ENCODE measurements at places on chromosomes 3 and 15. TPM values are rescaled to one million over a fixed set of nuclear protein-coding genes. Genes with fewer than 3 reads are reported as not detected.

DNA sequence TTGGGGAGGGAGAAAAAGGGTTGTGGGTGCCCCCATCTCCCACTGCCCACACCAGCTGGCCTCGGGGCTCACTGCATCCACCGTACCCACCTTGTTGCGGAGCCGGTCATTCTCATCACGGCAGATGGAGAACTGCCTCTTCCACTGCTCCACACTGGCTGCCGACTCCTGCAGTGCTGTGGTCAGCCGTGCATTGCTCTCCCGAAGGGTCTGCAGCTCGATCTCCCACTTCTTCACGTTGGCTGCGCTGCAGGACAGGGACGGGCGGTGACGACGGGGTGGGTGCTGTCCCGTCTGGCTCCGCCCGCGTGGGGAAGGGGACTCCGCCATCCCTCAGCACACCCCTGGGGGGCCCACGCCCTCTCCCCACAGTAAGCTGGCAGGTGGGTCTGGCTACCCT is 45.1 kb downstream of the WHAMM start:
- DNase-seq = no peak

DNA sequence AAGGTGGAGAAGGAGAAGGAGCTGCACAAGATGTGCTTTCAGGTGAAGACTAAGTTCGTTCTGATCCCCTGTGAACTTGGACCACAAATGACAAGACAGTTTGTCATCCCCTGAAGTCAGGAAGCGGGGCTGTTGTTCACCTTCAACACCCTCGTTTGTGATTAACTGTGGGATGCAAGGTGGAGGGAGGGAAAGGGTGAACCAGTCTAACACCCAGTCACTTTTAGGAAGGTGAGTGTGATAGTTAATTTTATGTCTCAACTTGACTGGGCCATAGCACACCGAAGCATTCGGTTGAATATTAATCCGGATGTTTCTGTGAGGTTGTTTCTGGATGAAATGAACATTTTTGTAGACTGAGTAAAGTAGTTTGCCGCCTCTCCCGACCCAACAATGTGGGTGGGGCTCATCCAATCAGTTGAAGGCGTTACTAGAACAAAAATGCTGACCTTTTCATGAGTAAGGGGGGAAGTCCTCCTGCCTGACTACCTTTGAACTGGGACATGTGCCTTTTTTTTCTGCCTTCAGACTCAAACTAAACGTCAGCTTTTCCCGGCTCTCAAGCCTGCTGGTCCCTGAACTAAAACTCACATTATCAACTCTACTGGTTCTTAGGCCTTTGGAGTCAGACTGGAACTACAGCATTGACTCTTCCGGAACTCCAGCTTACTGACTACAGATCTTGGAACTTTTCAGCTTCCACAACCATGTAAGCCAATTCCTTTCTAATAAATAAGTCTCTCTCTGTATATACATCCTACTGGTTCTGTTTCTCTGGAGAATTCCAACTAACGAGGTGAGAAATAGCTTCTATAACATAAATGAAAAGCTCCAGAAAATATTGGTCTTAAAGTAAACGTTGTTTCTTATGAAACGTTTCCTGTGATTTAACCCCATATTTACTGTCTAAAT is 264.0 kb upstream of the SLITRK3 start:
- no peak for DNase-seq

DNA sequence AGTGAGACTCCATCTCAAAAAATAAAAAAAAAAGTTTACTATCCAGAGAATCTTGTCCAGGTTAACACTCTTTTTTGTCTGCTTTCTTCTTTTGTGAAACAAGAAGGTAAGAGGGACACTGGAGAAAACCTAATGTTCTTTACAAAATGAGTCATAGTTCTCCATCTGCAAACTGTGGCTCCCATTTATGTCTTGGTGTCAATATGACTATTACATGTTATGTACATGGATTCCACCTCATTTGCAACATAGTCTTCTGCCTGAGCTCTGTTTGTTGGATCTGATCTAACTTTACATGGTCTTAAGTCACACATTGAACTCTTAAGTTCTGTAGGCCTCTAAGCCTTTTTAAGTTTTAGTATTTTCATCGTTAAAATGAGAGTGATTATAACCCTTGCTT is 421.2 kb upstream of the TPRG1 start:
- DNase-seq = no peak

GRCh38 chr3:121529308-121529707 is 16.5 kb downstream of the POLQ start:
- peak; percentile 23 for DNase-seq

GRCh38 chr3:80334534-80334933 is 566.7 kb upstream of the ROBO1 start:
- DNase-seq = no peak

GRCh38 chr3:132418916-132419315 is 1.6 kb downstream of the DNAJC13 start:
- DNase-seq = peak; percentile 45

DNA sequence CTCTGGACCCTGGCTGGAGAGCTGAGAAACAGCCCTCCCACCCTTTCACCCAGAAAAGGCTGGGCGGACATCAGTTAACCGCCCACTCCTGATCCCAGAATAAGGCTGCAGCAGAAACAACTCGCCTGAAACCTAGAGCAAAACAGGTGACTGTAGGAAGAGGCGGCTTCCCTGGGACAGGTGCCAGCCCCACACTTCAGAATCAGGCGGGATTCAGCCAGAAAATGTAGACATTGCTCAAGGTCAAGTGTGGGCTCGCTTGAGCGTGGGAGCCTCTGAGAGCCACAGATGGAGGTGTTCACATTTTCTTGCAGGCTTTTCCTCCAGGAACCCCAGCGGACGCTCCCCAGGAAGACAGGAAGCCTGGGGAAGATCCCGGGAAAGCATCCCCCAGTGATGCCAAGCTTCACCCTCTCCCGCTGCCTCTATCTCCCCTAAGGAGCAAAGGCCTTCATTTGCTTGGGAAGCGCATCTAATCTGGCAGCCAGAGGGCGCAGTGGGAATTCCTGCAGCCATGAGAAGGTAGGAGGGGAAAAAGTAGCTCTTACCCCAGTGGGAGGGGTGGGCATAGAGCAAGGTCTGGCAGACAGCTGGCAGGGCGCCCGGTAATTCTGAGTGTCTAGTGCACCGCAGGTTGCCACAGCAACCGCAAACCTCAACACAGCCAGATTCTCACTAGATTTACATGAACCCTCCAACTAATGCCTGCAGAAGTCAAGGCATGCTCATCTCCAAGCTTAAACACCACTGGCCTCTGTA is 77.7 kb downstream of the OCA2 start:
- DNase-seq = no peak

- no peak for DNase-seq
These were observed 214.7 kb upstream of the MRPL3 start for GRCh38 chr3:131717493-131717892.

GRCh38 chr15:71080166-71080565 is 35.1 kb upstream of the THSD4 start:
- no peak for DNase-seq

Gene IDH2
- total RNA-seq = 113 TPM

DNA sequence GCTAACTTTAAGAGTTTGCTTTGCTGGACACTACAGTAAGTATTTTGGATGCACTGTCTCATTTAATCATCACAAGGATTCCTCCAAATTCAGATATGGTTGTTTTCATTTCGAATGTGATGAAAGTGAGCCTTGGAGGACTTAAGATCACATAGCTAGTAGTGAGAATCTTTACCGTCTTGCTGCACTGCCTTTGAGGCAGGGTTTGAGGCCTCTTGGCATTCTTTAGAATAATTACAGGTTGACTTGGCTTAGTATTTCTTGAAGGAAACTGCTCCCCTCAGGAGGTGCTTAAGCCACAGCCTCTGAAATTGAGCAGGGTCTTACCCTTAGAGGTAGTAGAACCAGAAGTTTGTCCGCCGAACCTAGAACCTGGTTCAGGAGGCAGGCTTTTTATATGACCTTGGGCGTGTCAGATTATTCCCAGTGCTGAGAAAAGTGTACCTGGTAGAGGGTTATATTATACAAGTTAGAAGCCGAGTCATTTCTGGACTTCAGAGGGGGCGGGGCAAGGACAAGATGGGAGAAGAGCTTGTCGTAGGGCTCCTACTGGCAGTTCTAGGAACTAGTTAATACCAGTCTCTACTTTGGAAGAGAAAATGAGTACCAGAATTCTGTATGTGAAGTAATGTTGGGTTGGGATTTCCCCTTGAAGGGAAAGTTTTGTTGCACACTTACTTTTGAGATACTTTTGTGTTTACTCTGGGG is 1.1 kb downstream of the TFG start:
- peak; percentile 62 for DNase-seq

DNA sequence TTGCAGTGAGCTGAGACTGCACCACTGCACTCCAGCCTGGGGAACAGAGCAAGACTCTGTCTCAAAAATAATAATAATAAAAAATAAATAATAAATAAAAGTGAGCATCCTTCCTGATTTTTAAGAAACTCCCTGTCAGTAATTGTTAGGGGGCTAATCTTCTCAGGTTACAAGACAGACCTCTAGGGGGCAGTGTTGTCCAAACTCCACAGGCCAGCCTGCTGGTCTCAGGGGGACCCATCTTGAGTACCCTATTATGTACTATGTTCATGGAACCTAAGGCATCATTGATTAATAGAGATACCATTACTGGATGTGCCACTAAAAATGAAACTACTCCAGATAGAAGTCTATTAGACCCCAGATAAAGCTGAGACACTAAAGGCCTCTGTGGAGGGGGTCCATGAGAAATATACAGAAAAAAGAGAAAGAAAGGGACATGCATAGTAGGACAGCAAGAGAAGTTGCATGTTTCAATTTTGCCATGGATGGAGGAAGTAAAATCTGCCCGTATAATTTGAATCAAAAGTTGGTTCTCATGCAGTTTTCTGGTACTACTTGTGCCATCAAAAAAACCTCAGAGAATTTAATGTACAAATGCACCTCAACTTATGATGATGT is 85.5 kb upstream of the CDV3 start:
- peak; percentile 56 for DNase-seq

DNA sequence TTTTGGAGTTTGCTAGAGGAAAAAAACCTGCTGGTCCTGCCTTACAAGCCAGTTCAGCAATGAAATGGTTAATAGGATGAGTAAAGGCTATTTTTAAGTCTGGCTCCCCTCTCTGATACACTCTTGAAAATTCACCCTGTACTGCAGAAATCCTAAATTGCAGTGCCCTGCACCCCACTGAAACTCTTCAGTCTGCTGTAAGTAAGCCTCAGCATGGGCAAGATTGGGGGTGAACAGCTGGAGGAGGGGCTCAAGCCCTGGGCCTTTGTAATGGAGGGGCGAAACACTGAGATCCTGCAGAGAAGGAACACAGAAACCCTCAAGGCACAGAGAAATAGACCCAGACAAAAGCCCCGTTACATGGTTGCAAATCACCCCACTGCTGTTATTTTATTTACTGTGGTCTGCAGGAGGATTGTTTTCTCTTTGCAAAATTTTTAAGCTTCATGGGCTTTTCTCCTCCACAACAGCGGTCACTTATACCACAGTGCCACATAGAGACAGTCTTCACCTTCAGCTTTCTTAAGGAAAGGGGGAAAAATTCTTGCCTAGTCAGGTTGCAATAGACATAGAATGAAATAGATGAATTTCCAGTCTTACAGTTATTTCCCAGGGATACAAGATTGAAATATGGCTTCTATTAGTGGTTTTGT is 45.0 kb downstream of the SOX2 start:
- DNase-seq = no peak

GRCh38 chr3:37751967-37752648 is 109.6 kb upstream of the CTDSPL start:
- no peak for DNase-seq

DNA sequence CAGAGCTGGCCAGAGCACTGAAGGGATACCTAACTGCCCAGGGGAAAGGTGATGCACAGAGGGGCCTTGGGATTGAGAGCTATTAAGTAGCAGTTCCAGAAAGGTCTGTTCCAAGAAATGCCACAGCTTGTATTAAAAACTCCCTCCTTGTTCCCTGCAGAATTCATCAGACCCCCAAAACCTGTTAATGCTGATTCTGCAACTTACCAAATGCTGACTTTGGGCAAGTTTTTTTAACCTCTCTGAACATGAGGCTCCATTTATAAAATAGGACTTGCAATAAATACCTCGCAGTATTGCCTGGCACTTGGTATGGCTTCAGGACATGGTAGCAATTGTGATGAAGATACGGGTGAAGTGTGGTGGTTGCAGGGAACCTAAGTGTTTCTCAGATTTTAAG is 30.1 kb upstream of the SYNPR start:
- DNase-seq = no peak

DNA sequence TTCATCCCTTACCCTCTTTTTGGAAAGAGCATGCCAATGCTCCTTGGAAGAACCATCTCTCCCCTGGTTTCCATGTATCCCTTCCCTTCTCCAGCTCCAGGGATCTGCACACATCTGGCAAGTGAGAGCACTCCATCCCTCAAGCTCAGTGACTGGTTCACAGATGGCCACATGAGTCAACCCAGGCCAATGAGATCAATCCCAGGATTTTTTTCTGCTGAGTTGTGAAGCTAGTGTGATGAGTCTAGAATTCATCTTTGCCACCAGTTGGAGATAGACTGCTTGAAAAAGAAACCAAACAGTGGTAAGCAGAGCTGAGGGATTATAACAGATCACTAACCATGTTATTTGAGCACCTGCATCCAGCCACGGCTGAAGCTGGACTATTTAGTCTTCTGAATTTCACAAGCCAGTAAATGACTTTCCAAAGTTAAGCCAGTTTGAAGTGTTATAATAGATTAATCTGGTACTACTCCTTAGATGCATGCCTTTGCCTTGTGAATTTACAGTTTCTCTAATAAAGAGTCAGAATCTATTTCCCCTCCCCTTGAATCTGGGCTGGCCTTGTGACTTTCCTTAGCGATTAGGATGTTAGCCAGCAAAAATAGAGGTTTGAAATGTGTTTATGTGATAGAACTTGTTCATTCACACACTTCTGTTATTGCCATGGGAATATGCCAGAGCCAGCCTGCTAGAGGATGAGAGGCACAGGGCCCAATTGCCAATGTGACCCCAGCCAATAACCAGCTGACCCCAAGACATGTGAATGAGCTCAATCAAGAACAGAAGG is 159.8 kb downstream of the WNT5A start:
- no peak for DNase-seq

DNA sequence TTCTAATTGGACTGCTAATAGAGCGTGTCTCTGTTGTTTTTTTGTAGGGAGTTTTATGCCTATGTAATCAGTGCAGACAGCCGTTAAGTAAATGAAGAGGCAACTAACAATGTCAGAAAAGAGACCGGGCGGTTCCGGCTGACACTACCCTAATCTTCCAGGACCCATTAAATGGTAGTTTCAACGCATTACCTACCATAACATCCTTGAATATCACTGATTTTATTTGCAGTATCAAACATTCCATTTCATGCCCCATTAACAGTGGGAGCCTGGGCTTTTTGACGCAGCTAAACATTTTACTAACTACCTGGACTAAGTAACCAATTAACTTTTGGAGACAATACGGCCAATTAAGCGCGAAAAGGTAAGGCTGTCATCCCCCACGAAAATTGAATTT is 832.9 kb upstream of the NR2F2 start:
- DNase-seq = no peak

- DNase-seq = no peak
These were observed 356.0 kb upstream of the RBMS3 start for GRCh38 chr3:28924744-28925360.

DNA sequence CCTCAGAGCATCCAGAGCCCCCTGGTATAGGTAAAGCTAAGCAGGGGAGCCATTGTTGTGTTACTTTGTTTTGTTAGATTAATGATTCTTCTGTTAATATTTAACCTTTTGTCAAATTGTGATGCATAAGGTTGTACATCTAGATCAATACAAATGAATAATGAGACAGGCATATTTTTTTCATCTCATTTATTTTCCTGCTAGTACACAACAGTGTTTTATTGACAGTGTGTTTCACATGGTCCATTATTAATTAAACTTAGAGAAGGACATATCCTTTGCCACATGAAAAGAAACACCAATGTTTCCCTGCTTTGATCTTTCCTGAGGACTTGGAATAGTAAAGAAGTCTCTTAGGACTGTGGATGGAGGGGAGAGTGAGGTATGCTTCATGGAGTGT is 543.6 kb upstream of the CFAP20DC start:
- no peak for DNase-seq

Gene SOX14
- total RNA-seq = not detected

Data from dermis microvascular lymphatic vessel endothelial cell (primary cell).